SJCRH30 (cell line): ENCODE measurements at places on chromosomes 13 and 19. TPM values are rescaled to one million over a fixed set of nuclear protein-coding genes. Genes with fewer than 3 reads are reported as not detected.

GRCh38 chr13:74443631-74444030 is 309.4 kb upstream of the KLF12 start:
- H3K4me3 ChIP-seq, result no peak overlapping the region
- no peak for DNase-seq
- no peaks in the 10 kb centered on the region for H3K27me3 ChIP-seq
- H3K36me3 ChIP-seq, result no peaks in the 10 kb centered on the region

DNA sequence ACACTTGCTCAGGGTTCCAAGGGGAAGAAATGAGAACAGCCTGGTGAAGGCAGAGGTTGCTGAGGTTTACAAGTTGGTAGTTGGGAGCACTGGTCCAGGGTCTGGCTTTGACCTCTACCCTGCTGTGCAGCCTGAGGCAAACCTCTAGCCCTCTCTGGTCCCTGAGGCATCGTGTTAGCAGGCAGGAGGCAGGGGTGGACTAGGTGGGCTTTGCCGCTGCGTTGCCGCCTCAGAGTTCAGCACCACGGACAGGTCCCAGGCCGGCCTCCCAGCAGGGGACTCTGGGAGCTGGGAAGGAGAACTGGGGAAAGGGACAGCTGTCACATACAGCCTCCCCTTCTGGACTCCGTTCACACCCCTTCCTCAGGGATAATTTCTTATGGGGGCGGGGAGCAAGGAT is 3.1 kb downstream of the NCAN start:
- DNase-seq, result peak; percentile 82
- H3K27me3 ChIP-seq, result no peaks in the 10 kb centered on the region
- no peaks in the 10 kb centered on the region for H3K36me3 ChIP-seq

DNA sequence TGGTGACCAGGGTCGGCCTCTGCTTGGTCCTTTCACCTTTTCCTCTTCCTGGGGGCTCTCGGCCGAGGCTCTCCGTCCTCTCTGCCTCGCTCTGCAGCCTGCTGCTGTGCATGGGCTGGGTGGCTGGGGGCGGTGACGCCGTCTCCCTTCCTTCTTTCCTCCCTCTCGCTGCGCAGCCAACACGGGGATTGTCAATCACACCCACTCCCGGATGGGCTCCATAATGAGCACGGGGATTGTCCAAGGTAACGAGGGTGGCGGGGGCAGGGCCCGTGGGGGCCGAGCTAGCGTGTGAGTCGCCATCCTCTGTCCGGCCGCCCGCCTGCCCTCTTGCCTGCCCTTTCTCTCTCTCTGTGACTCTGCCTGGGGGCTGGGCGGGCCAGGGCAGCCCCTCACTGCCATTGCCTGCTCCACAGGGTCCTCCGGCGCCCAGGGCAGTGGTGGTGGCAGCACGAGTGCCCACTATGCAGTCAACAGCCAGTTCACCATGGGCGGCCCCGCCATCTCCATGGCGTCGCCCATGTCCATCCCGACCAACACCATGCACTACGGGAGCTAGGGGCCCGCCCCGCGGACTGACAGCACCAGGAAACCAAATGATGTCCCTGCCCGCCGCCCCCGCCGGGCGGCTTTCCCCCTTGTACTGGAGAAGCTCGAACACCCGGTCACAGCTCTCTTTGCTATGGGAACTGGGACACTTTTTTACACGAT is 7.1 kb downstream of the YIPF2 start:
- no peaks in the 10 kb centered on the region for H3K4me1 ChIP-seq

- DNase-seq, result no peak
- H3K4me1 ChIP-seq, result peaks cover 9% of the 10 kb centered on the region
- H3K27ac ChIP-seq, result peak overlapping the region; percentile 97
Observed at GRCh38 chr13:44576351-44577235, 463 bp upstream of the TSC22D1 start.

The LRRC25 gene
- not detected in 2 replicates for total RNA-seq
